ENCODE measurements at places on chromosomes 2 and 18.

GRCh38 chr2:164722616-164723338, 101.5 kb upstream of the GRB14 start:
- DNase-seq = no peak

GRCh38 chr2:29841386-29842004, 79.9 kb downstream of the ALK start:
- DNase-seq = peak; percentile 20

DNA sequence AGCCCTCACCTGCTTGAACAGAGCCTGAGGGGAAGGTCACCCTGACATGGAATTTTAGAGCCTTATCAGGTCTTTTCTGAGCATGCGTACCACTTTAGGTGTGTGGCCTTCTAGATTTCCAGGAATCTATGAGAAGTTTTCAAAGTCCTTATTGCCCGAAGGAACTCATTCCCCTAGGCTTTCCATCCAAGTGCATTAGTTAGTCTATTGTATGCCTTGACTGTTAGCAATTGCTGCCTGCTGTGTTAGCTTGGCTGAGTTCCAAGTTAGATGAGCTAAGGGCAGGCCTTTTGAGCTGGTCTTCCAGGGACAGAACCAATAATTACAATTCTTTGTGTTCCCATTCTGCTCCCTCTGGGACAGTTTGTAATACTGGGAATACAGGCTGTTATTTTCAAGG, 30.8 kb upstream of the PUM2 start:
- no peak for DNase-seq

- DNase-seq = no peak
Observed at GRCh38 chr2:172280571-172281361, 146.6 kb upstream of the ITGA6 start.

- DNase-seq = peak; percentile 79
Observed at GRCh38 chr2:223970343-223971128, 13.3 kb downstream of the MRPL44 start.

- no peak for DNase-seq
Observed at GRCh38 chr2:159968279-159968900, 94.0 kb downstream of the PLA2R1 start.

- no peak for DNase-seq
Observed at GRCh38 chr18:69230204-69230603, 170.5 kb upstream of the DOK6 start.

- no peak for DNase-seq
Observed at GRCh38 chr2:239600650-239601049, 199.8 kb upstream of the HDAC4 start.

- DNase-seq = no peak
Observed at GRCh38 chr2:227320305-227321094, 4.6 kb upstream of the MFF start.

- DNase-seq = no peak
Observed at GRCh38 chr2:67974559-67975430, 88.0 kb downstream of the C1D start.

GRCh38 chr2:157523270-157524247, 79.7 kb upstream of the CYTIP start:
- no peak for DNase-seq

GRCh38 chr2:96245609-96246390, 20.0 kb downstream of the TMEM127 start:
- no peak for DNase-seq

GRCh38 chr2:107028661-107029060, 142.7 kb upstream of the ST6GAL2 start:
- no peak for DNase-seq

DNA sequence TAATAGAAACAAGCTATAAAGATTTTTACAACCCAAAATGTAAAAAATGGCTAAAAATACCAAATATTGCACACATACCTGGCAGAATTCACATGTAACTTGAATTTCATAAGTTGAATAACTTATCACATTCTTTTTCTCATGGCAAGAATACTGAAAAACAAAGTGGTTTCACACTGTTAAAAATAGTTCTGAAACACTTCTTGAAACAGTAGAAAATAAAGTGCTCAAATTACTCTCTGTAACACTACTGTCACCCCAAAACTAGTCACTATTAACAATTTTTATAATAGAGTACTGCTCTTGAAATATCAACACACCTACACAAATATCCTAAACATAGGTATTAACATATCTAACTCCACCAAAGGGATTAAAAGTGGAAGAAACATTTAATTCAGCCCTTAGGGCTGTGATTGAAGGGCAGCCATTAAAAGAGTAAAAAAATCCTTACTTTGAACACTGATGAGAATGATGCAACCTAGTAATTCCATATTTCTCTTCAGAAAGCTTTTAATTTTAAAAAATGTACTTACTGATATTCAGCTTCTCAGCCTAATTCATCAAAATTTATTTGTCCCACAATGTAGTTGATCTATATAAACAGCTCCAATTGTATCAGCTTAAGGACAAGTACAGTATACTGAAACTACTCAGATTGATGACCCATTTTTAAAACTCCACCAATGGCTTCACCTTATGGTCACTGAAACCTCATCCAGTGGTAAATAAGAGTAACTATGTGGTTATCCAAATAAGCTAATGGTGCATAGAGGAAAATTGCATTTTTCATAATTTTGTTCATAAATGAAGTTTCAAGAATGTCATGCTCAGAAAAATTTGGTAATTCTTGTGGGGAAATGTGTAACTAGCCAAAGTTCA, 31.4 kb downstream of the ATF2 start:
- no peak for DNase-seq

DNA sequence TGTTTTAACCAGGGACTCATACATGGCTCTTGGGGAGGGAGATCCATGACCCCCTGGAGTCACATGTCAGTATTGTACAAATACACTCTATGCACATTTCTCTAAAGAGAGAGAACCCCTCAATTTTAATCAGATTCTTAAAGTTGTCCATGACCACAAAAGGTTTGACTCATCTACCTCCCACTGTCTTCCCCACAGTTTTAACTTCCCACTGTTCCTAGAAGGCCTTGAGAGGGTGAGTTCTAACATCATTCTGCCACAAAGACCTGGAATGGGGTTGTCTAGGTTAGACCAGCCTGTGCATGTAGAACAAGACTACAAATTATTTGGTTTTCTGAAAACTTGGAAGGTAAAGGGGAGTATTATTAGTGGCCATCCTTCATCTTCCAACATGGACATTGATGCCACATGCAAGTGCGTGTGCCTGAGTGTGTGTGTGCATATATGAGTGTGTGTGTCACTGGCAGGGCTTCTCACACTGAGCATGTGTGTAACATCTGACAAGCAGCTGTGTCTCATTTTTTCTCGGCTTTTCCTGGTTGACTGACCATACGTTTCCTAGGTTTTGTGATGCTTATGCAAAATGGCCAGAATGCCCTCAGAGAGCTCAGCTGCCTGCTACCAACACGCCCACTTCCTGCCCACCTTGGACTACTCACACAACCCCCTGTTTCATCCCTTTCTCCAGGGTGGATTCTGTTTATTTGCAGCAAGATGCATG, 94.6 kb upstream of the LGALSL start:
- DNase-seq = no peak

- no peak for DNase-seq
Observed at GRCh38 chr2:64525317-64525613, 1.1 kb downstream of the AFTPH start.
